Activated T-helper 1 cell treated with anti-CD3 and anti-CD28 coated beads, Interleukin-12 subunit alpha, Interleukin-12 subunit beta, Interleukin-2, Interleukin-4 antibody, amounts not matched to agents 30 ng/mL and 10 ng/mL and 1 ng/mL, durations not matched to agents 14 hours and 24 hours and 36 hours (primary cell): ENCODE measurements at places on chromosomes 3 and 15.

DNA sequence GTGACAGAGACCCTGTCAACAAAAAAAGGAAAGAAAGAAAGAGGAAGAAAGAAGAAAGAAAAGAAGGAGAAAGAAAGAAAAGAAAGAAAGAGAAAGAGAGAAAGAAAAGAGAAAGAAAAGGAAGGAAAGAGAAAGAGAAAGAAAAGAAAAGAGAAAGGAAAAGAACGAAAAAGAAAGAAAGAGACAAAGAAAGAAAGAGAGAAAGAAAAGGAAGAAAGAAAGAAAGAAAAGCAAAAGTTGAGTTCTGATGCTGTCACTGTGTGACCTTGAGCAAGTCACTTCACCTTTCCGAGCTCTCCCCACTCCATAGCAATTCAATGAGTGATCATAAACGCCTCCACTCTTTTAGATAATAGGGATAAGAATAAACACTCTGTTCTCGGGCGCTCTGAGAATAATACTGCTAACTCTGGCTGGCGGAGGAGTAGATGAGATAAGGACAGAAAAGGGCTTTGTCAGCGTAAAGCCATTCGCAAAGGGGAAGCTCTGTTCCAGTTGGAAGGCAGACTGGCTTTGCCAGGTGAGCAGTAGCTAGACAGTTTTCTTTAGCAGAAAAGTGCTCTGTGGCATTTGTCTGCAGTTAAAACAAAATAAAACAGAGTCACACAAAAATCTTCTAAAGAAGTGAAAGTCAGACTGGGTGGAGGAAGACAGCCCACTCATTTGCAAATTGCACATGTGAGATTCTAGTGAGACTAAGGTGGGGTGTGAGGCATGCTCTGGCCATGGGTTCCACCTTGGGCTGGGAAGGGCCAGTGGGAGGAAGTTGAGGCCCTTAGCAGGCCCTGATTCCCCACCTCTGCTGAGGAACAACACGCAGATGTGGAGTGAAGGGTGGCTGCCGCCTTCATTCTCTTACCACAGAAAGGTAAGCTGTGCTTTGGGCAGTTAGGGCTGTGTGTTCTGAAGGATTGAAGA lies 9.6 kb upstream of the FLNB start:
- H3K27me3 ChIP-seq, result peaks cover 2% of the 10 kb centered on the region
- H3K4me3 ChIP-seq, result peak overlapping the region; percentile 52
- no peaks in the 10 kb centered on the region for H3K36me3 ChIP-seq
- peak overlapping the region; percentile 5 for H3K27ac ChIP-seq
- H3K4me1 ChIP-seq, result peaks cover 22% of the 10 kb centered on the region
- no peak for DNase-seq

DNA sequence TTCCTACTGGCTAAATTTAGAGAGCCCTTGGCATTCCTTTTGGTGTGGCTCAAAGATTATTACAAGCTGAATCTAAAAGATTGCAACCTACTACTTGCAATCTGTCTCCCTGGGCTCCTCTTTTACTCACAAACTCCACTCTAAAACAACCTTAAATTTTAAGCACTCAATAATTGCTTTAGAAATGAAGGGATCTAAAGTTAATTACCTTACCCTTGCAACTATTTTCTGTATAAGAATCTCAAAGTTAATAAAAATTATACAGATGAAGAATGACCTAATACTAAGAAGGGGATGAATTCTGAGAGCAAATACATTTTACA lies 60.2 kb downstream of the ESYT3 start:
- no peak for DNase-seq
- peaks cover 2% of the 10 kb centered on the region for H3K36me3 ChIP-seq
- no peak overlapping the region for H3K4me3 ChIP-seq

DNA sequence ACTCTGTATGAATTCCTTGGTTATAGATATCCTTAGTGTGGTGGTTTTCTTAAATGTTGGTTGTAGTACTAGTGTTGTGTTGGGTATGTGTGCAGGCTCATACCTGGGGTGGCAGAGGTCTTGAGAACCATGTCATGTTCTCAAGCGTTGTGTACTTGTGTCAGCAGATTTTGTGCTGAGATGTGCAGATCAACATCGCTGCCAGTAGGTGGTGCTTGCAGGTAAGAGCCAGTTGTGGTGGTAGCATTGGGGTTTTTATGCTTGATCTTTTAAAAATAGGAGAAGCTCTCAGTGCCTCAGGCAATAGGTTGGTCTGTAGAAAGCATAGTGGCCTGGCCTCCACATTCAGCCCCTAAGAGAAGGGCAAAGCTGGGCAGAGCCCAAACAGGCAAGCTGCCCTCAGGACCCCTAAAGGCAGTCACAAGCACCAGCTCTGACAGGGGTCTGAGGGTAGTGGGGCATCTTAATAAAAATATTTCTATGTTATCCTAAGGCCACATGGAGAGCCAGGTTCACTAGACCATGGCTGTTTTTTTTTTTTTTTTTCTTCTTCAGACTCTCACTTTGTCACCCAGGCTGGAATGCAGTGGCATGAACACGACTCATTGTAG lies 164.0 kb downstream of the IL20RB start:
- H3K36me3 ChIP-seq, result no peaks in the 10 kb centered on the region
- no peak for DNase-seq
- H3K27me3 ChIP-seq, result peaks cover 15% of the 10 kb centered on the region
- no peaks in the 10 kb centered on the region for H3K4me1 ChIP-seq
- no peak overlapping the region for H3K27ac ChIP-seq

GRCh38 chr3:112304611-112305010 lies 10.6 kb upstream of the SLC9C1 start:
- no peaks in the 10 kb centered on the region for H3K36me3 ChIP-seq
- H3K27ac ChIP-seq, result no peak overlapping the region
- no peaks in the 10 kb centered on the region for H3K4me1 ChIP-seq

- DNase-seq, result no peak
- no peaks in the 10 kb centered on the region for H3K27me3 ChIP-seq
- no peak overlapping the region for H3K27ac ChIP-seq
- no peaks in the 10 kb centered on the region for H3K4me1 ChIP-seq
- no peak overlapping the region for H3K4me3 ChIP-seq
Observed at GRCh38 chr3:102745881-102746280, 311.1 kb downstream of the ZPLD1 start.

- H3K36me3 ChIP-seq, result no peaks in the 10 kb centered on the region
- H3K27me3 ChIP-seq, result no peaks in the 10 kb centered on the region
- H3K4me3 ChIP-seq, result no peak overlapping the region
- H3K4me1 ChIP-seq, result no peaks in the 10 kb centered on the region
- DNase-seq, result no peak
Observed at GRCh38 chr3:3853544-3853943, 54.3 kb downstream of the LRRN1 start.
